ENCODE measurements at places on chromosomes 11 and 22.

- no peak for DNase-seq
Observed at GRCh38 chr11:124930799-124931198, 5.0 kb downstream of the HEPACAM start.

- no peak for DNase-seq
Observed at GRCh38 chr11:126214441-126214840, 2.9 kb downstream of the FAM118B start.

DNA sequence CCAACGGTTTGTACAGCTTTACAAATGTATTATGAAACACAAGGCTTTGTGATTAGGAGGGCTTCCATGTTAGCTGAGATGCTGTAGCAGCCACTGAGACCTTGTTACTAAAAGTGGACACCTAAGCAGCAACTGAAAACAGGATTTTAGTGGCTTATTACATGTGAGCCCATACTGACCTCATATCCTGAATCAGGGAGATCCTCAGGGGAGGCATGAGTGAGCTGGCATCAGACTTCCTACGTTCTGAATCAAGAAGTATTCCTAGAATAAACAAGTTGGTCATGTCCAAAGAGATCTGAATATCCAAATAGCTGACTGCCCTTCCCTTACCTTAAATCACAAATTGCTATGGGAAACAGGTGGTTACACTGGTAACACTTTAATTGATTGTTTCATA lies 59.1 kb upstream of the SCUBE2 start:
- peak; percentile 54 for DNase-seq

GRCh38 chr11:111166598-111166997 lies 78.9 kb upstream of the POU2AF2 start:
- DNase-seq: no peak

DNA sequence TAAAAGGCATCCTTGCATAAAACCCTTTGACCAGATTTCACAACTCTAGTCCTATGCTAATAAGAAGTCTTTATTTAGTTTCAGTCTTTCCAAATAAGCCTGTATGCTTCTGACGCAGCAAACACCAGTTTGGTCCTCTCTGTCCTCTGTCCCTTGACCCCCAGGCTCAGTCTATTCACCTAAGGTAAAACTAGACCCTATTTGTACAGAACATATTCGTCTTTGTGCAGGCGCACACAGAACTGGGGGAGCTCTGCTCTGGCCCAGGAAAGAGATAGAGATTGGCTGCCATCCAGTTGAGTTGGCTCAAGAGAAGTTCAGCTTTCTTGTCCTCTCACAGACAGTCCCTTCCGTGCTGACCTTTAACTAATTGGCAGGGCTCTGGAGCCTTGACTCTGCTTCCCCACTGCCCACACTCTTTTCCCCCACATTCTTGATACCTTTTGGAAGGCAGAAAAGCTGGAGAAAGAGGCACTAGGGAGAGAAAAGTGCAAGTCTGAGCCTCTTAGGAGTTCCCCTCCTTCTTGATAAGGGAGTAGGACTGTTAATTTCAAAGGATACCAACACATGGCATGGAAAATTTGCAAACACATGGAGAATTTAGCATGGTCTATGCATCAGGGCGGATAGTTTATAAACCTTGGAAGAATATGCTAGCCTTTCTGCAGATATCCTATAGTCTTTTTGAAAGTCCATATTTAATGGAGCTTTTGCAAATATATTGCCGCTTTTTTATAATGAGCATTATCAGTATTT lies 21.2 kb upstream of the PSMA1 start:
- DNase-seq: no peak
